CD4-positive, alpha-beta T cell (primary cell): ENCODE measurements at places on chromosomes 5 and 9.

DNA sequence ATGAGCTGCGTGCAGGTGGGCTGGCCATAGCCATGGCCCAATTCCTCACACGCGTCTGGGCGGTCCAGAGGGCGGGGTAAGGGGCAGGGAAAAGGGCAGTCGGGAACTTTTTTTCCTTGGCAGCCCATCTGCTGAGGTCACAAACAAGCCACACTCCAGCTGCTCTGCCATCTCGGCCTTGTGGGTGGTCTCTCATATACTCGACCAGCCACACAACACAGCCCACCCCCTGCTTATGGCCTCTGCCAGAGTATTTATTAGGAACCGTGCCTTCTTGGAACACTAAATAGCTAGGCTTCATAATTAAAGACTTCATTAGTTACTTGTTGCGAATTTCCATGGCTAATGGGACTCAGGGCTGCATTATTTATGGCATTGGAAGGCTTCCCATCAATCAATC, 98.5 kb upstream of the LHFPL2 start:
- DNase-seq, result no peak

DNA sequence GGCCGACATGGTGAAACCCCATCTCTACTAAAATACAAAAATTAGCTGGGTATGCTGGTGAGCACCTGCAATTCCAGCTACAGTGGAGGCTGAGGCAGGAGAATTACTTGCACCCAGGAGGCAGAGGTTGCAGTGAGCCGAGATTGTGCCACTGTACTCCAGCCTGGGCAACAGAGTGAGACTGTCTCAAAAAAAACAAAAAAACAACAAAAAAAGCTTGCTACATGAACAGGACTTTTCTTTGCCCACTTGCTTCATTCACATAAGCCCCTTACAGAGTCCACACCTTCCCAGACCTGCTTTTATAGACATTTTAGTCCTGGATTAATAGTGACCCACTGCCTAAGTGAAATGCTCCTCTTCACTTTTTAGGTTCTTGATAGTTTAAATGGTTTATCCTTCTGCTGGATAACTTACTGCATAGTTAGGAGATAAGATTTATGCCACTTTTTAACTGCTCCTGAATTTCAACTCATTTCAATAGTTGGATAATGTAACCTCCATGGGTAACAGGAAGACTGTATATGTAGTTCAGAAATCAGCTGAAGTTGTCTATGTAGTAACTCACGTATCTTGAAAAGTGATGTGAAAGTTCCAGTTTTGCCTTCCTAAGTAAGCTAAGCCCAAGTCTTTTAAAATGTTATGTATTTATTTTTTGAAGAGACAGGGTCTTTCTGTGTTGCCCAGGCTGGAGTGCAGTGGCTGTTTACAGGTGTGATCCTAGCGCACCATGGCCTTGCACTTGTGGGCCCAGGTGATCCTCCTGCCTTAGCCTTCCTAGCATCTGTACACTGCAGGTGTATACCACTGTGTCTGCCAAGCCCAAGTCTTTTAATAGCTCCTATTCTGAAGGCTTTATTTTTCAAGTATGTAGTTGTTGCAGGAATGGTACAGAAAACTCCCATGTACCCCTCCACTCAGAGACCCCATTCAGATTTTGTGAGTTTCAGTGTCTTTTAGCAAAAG, 19.7 kb downstream of the SUB1 start:
- DNase-seq, result no peak

DNA sequence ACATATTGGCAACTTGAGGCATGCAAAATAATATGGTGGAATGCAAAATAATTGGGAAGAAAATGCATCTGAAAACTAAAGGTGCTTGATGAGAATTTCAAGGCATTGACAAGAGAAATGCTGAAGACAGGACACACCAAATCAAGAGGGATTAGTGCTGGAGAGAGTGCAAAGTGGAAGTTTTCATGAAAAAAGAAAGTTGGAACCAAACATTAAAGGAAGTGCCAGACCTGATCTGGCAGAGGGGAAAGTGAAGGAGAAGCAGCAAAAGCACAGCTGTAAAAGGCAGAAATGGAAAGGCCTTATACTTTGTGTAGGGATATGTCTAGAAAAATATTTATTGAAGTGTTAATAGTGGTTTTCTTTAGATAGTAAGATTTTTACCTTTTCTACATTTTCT, 35.3 kb upstream of the FYB1 start:
- no peak for DNase-seq

DNA sequence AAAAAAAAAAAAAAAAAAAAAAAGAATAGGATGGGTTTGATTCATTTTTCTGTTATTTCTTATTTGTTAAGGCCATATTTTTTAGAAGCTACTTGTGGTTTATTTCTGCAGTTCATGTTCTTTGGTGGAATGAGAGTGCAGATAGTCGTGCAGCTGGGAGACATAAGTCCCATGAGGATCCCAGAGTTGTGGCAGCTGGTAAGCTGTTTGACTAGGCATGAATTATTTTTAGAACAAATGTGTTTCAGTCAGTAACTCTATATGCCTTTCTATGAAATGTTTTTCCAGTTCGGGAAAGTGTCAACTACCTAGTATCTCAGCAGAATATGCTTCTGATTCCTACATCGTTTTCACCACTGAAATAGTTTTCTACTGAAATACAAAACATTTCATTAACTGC, 5.0 kb upstream of the NIPSNAP3B start:
- DNase-seq, result no peak

DNA sequence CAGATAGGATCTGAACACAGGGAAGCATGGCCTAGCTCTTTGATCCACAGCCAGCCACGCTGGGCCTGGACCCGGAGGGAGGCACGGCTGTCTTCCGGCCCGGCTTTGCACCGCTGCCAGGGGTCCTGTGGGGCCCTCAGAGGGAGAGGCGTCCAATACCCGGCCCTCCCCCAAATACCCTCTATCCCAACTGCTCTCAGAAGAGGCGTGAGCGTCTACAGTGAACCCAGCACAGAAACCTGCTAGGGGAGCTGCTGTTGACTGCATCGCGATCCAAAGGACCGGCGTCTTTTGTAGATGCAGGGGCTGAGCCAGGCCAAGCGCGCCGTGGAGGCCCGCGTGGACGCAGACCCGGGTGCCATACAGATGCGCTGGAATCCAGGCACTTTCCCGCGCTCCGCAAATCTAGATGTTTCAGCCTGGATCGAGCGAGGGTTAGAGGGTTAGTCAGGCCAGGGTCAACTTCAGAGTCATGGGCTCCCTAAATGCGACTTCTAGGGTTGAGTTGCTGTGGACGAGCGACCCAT, 1.1 kb upstream of the TCF7 start:
- no peak for DNase-seq

GRCh38 chr9:85536514-85536913, 205.2 kb downstream of the AGTPBP1 start:
- DNase-seq, result no peak

GRCh38 chr5:140734354-140734753, 34.1 kb downstream of the ZMAT2 start:
- no peak for DNase-seq

GRCh38 chr5:137651022-137651421, 84.9 kb downstream of the KLHL3 start:
- no peak for DNase-seq

- DNase-seq, result no peak
These were observed 123.4 kb downstream of the ARL15 start for GRCh38 chr5:54186912-54187445.

DNA sequence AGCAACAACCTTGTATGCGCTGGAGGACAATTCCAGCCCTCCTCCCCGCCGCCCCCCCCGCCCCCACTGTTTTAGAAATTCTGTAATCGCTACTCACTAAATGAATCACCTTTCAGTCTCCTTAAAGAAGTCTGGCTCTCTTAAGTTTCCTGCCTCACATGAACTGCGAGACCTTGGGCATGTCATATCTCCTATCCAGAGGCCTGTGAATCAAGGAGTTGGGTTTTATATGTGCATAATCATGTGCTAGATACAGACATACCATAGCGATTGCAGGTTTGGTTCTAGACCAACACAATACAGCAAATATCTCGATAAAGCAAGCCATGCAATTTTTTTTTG, 337 bp upstream of the DMAC1 start:
- no peak for DNase-seq

DNA sequence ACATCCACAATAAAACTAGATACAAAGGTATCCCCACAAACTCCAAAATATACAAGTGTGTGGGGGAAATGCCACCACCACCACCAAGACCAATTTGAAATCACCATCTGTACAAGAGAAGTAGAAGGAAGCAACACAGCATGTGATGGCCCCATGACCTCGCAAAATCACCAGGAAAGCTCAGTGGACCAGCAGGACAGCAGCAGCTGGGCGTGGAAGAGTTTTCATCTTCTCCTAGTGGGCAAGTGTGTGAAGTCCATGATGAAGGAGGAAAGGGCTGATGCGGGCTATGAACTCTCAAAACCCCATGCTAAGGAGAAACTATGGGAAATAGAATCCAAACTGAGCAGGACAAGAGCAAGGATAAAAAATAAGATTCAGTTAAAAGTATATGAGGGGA, 58.1 kb downstream of the GOLPH3 start:
- no peak for DNase-seq

DNA sequence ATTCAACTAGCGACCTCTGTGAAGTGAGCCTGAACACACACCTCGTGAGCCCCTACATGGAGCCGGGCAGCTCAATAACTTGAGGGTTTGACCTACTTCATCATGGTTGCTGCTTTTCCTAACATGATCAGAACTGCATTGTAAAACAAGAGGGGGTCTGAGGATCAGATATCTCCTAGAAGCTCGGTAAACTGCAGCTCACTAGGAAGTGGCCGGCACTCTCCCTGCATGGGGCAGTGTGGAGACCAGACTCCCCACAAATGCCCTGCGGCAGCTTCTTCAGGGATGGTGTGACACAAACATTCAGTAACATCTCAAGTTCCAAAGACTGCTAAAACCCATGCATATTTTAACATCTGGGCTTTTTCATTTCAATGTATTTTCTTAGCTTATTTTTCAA, 18.5 kb downstream of the LHFPL2 start:
- DNase-seq, result no peak

GRCh38 chr5:79560771-79561524, 47.0 kb upstream of the HOMER1 start:
- no peak for DNase-seq

- no peak for DNase-seq
These were observed 348.2 kb upstream of the NUDT12 start for GRCh38 chr5:103910786-103911185.

DNA sequence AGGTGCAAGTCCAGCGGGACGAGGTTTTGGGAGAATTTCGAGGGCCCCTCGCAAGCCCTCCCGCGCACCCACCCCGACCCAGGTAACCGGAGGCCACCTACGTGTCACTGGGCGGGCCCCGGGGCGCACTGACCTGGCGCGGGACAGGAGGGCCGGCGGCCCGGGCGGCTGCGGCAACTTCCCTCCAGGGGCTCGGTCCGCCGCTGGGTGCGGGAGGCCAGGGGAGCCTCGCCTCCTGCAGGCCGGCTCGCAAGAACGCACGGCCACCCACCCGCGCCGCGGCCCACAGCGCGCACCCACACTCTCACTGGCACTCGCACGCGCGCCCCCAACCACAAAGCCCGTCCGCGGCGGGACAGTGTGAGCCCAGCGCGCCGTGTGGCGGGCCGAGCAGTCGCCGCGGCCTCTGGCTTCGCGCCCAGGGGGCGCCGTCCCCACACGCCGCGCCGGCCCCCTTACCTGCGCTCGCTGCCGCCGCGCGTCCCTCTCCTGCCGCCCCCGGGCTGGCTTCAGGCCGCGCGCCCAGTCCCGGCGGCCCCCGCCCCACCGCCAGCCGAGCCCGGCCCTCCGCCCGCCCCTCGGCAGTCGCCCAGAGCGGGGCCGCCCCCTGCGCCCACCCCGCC, 451 bp downstream of the LPAR1 start:
- DNase-seq, result peak; percentile 23

DNA sequence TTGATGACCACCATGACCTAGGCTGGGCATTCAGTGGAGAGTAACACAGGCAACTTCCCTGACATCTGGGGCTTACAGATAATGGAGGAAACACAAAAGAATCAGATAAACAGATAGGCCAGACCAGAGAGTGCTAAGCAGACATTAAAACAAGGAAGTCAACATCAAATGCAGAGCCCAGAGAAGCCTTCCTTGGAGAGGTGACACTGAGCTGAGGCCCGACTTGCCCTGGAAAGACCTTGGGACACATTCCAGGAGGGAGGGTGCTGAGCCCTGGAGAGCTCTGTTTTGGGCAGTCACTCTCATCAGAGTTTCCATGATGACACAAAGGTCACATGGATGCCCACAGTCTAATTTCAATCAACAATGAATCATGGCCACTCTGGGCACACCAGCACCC, 31.9 kb upstream of the C5orf58 start:
- no peak for DNase-seq

DNA sequence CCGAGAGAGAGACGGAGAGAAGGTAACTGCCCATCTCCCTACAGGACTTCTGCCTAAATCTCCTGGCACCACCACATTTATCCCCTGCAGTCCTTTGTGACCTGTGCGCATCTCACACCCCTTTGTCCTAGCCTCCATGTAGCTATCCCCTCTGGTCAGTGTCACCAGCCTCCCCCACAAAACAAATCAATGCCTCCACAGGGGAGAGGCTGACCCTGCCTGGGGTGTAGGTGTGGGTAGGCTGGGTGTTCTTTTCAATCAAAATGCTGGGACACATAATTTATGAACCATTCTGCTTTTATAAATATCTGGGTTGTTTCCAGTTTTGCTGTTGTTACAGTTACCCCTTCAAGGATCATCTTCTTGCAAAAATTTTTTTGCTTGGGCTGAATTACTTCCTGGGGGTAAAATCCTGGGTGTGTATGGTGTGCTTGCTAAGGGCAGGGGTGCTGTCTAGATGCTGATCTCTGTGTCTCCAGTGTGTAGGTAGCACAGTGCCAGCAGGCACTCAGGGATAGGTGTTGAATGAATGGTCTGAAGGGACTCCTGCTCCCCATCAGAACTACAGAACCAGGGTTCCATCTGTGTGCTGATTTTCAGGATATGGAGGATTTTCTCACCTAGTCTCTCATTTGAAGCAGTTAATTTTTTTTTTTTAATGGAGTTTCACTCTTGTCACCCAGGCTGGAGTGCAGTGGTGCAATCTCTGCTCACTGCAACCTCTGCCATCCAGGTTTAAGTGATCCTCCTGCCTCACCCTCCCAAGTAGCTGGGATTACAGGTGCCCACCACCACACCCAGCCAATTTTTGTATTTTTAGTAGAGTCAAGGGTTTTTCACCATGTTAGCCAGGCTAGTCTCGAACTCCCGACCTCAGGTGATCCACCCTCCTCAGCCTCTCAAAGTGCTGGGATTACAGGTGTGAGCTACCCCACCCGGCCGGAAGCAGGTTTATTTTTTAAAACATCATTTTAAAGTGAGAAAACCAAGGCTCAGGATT, at the start of gene GARIN3:
GARIN3 (minus strand) TSS at position 51 of the 1,000 bp plus-strand sequence. CDS start 96 bp downstream, outside the sequence.
- no peak for DNase-seq

- no peak for DNase-seq
These were observed 300.8 kb downstream of the SEMA5A start for GRCh38 chr5:9245071-9245470.
